ENCODE measurements at places on chromosomes 16 and 17.

DNA sequence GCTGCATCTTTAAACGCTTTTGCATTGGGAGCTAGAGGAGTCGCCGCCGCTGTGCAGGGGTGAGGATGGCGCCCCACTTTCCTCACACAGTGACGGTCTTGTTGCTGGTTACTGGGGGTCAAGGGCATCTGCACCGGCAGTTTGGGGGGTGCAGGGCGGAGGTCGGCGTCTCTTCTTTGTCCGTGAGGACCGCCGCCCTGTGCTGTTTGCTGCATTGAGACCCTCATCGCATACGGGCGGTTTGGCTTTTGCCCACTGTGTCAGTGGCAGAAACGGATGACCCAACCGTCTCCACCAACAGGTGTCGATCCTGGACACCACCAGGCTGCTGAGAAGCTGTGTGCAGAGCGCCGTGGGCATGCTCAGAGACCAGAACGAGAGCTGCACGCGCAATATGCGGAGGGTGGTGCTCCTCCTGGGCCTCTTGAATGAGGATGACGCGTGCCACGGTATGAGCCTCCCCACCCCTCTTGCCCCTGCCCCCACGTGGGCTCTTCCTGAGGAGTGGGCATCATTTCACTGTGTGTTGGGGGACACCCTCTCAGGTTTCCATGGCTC, 61.2 kb upstream of the ENDOV start:
- DNase-seq = no peak

GRCh38 chr17:71192848-71193247, 928.0 kb upstream of the SOX9 start:
- DNase-seq = no peak

GRCh38 chr16:14097182-14097959, 26.3 kb downstream of the MRTFB start:
- no peak for DNase-seq

DNA sequence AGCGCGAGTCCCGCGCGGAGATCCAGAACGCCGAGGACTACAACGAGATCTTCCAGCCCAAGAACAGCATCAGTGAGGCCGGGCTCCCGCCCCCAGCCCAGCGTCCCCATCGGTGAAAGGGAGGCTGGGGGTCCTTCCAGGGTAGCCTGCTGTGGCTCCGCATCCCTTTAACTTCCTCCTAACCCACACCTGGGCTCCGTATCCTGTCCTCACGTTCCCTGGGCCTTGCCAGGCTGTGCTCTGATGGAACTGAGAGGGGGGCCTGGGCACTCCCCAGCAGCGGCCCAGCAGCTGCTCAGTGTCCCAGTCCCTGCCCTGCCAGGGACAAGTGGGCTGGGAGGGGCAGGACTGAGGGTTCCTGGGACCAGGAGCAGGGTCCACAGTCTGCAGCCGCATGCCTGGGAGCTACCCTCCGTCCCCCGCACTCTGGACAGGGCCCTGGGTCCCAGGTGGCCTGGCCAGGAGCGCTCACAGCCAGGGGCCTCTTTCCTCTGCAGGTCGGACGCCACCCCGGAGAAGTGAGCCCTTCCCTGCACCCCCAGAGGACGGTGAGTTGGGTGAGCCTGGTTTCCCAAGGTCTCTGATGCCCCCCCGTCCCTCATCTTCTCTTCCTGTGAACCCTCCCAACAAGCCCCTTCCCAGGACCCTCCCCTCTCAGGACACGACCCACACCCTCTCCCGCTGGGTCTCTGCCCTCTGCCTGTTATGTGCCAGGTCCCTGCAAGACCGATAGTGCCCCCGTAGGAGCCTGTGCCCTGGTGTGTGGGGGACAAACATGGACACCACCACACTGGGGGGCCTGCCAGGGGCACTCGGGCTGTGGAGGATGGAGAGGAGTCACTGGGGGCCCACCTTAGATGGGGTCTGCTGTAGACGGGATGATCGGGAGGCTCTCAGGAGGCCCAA, 18.1 kb downstream of the KATNB1 start:
- no peak for DNase-seq

- DNase-seq = no peak
Measured at GRCh38 chr17:11539637-11540036, 58.6 kb upstream of the DNAH9 start.

GRCh38 chr17:70535986-70536385, 366.7 kb downstream of the KCNJ2 start:
- no peak for DNase-seq

DNA sequence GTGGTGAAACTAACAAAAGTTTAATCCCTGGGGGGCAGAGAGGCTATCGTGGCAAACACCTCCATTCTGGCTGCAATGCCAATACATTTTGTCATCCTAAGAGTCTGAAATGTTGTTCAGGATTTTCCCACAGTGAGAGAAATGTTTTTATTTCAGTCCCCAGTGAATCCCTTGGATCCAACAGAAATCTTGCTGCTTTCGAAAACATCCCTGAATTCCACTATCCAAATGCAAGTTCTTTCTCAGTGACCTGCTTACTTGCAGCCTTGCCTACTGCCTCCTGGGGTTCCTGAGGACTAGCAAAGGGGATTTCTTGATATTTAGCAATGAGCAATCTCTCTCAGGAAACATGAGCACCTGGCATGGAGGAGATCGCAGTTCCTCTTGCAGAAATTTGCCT, 202.1 kb upstream of the IRX3 start:
- DNase-seq = no peak

Measured in activated naive CD4-positive, alpha-beta T cell treated with anti-CD3 and anti-CD28 coated beads for 36 hours (primary cell).